ENCODE measurements at places on chromosomes 12 and 14.

- peaks cover 3% of the 10 kb centered on the region for H3K36me3 ChIP-seq
- no peak for DNase-seq
- no peaks in the 10 kb centered on the region for H3K4me1 ChIP-seq
Measured at GRCh38 chr14:72932893-72933292, 6.6 kb downstream of the DCAF4 start.

DNA sequence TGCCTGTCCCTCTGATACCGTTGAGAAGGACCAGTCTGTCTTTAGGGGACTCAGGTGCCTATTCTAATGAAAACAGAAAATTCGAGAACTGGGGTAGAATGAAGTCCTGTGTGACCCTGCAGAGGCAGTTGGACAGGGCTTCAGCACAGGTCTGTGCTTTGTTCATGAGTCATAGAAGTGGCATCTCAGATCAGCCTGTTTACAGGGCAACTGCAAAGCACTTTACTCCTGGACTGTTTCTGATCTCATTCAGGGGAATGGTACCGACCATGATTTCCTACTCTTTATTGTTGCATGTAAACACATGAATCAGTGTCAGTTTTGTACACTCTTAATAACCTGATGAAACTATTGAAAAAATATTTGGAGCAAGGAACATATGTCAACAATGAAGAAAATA is 1517.0 kb downstream of the AACS start:
- no peak for DNase-seq
- peaks cover 2% of the 10 kb centered on the region for H3K27me3 ChIP-seq
- no peak overlapping the region for H3K4me3 ChIP-seq
- H3K27ac ChIP-seq, result peak overlapping the region; percentile 8
- H3K4me1 ChIP-seq, result peaks cover 2% of the 10 kb centered on the region

GRCh38 chr14:102209224-102209966 is 69.7 kb downstream of the WDR20 start:
- DNase-seq, result no peak
- H3K36me3 ChIP-seq, result peaks cover 5% of the 10 kb centered on the region
- no peak overlapping the region for H3K4me3 ChIP-seq
- H3K27me3 ChIP-seq, result no peaks in the 10 kb centered on the region

DNA sequence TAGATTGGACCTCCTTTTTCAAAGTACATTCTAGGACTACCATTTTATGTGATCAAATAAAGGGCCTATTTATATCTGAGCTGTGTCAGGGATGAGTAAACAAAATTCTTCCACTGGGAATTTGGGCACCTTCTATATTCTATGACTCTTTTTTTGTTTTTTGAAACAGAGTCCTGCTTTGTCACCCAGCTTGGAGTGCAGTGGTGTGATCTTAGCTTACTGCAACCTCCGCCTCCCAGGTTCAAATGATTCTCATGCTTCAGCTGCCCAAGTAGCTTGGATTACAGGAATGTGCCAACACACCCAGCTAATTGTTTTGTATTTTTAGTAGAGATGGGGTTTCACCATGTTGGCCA is 64.8 kb downstream of the DRAM1 start:
- peaks cover 38% of the 10 kb centered on the region for H3K27me3 ChIP-seq
- peaks cover 14% of the 10 kb centered on the region for H3K4me1 ChIP-seq
- no peak for DNase-seq
- H3K36me3 ChIP-seq, result no peaks in the 10 kb centered on the region
- H3K4me3 ChIP-seq, result no peak overlapping the region
- no peak overlapping the region for H3K27ac ChIP-seq

DNA sequence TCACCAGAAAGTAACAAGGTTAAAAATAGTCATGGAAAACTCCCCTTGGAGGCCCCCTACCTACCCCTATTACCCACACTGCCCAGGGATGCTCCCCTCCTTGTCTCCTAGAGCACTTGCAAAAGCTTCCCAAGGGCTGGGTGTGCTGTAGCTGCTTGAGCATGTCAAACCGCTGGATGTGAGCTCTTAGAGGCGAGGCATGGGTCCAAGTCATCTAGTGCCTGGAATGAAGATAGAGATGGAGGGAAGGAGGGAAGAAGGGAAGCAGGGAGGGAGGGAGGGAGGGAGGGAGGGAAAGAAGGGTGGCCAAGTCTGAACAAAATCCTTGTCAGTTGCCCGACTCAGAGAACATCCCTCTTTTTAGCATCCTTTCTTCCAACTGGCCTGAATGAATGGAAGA is 43.1 kb downstream of the LTBP2 start:
- no peak overlapping the region for H3K27ac ChIP-seq
- peaks cover 3% of the 10 kb centered on the region for H3K27me3 ChIP-seq
- no peak overlapping the region for H3K4me3 ChIP-seq
- no peaks in the 10 kb centered on the region for H3K36me3 ChIP-seq

DNA sequence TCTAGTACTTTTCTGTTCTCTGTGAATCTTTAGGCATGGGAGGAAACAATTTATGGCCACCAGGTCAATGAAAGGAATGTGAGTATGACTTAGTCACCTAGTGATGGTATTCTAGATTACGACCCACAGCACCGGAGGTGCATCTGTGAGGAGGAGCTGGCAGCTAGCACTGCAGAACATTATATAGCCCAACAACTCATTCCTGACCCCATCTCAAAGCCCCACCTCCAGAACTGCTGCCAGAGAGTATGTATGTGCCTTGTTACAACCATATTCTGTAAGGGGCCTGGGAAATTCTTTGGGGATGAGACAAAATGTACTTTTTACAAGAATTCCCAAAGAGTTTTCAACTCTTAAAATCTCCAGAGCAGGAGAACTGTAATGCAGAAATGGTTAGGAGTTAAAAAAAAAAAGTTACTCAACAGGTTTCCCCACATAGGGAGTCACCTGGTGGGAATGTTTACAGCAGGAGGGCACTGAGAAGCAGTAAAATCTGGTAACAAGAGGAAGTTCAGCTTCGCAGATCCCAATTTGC is 34.9 kb upstream of the CERS5 start:
- H3K4me1 ChIP-seq, result peaks cover 15% of the 10 kb centered on the region
- H3K27ac ChIP-seq, result peak overlapping the region; percentile 96
- H3K36me3 ChIP-seq, result peaks cover 16% of the 10 kb centered on the region

- H3K36me3 ChIP-seq, result no peaks in the 10 kb centered on the region
- H3K27ac ChIP-seq, result no peak overlapping the region
- peaks cover 3% of the 10 kb centered on the region for H3K4me1 ChIP-seq
- no peaks in the 10 kb centered on the region for H3K27me3 ChIP-seq
- no peak for DNase-seq
Measured at GRCh38 chr12:89729946-89730459, 21.4 kb upstream of the ATP2B1 start.

DNA sequence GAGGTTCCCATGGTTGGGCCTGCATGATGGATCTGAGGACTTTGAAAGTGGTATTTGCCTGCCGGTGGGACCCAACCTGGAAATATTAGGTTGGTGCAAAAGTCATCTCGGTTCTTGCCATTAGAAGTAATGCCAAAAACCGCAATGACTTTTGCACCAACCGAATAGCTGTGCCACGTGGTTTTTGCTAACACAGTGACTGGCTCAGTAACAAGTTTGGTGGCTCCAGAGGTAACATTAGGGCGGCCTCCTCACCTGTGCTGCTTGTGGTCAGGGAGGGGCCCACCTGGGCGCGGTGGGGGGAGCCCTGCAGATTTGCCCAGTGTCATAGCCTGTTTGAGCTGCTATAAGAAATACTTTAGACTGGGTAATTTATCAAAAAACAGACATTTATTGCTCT is 1.8 kb downstream of the BDKRB2 start:
- DNase-seq, result no peak
- H3K27ac ChIP-seq, result no peak overlapping the region
- no peaks in the 10 kb centered on the region for H3K36me3 ChIP-seq

DNA sequence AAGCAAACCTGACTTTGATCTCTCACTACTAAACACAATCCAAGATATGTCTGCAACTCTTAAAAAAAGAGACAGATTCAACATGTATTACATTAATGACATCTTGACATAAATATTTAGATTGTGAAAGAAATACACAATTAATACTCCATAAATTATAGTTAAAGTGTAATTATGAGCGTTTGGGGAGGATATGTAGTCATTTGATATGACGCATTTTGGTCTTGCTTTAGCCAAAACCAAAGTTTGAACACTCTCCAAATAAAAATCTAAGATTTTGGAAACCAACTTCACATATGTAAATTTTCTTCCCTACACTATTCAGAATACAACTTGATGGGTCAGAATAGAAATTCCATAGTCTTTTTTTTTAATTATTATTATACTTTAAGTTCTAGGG is 1257.6 kb downstream of the SLC16A7 start:
- H3K36me3 ChIP-seq, result no peaks in the 10 kb centered on the region
- no peaks in the 10 kb centered on the region for H3K27me3 ChIP-seq
- no peak for DNase-seq

DNA sequence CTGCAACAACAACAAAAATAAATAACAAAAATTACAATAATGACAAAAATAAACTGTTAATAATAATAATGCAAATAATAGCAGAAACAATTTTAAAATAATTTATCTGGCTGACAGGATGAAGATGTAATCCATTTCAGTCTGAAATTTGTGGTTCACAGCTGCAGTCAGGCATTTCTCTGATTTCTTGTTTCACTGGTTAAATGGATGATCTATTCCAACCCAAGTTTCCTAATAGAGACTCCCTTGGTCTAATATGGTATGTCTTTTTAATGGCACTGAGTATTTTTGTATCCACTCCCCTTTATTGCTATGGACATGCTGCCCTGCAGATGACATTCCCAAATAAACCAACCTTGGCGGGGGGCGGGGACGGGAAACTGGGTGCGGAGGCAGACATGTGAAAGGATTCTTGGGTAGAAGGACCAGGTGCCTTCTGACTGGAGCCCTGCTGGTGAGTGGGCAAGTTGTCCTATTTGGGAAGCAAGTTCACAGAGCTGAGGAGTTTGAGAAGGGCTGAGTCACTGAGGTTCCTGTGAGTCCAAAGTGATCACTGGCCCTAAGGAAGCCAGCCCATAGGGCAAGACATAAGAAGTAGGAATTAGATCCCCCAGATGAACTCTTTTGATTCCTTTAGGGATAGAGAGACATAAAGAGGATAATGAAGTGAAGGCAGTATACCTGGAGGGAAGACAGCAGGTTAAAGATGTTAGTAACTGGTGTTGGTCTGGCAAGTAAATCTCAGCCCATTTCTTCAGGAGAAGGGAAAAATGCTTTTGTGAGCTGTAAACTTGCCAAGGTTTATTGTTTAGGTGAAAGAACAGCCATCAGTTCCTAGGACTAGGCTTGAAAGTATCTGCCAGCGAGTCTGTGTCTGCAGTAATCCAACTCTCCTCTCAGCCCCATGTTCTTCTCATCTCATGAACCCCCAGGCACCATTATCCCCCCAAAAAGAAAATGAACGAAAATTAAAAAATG is 14.5 kb downstream of the FOXG1 start:
- H3K27me3 ChIP-seq, result peaks cover 99% of the 10 kb centered on the region
- no peaks in the 10 kb centered on the region for H3K36me3 ChIP-seq
- no peak overlapping the region for H3K4me3 ChIP-seq
- no peak for DNase-seq

DNA sequence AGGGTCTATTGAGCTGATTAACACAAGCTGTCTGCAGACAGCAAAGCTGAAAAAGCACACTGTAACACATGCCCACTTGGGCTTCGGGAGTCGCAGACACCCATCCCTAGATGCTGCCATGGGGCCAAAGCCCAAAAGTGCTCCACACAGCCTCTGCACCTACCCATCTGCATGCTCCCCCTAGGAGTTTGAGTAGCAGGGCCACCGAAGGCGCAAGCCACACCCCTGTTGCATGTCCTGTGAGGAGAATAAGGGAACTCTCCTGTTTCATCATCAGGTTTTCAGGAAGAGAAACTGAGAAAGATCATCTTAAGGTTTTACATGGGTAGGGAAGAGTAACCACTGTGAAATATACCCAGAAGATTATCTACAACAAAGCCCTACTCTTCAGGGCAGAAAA is 5.6 kb upstream of the ST8SIA1 start:
- H3K27ac ChIP-seq, result no peak overlapping the region
- no peak for DNase-seq
- H3K4me3 ChIP-seq, result no peak overlapping the region

GRCh38 chr14:90302529-90303303 is 29.0 kb downstream of the NRDE2 start:
- DNase-seq, result no peak
- H3K4me1 ChIP-seq, result peaks cover 37% of the 10 kb centered on the region
- H3K4me3 ChIP-seq, result no peak overlapping the region
- H3K36me3 ChIP-seq, result peaks cover 18% of the 10 kb centered on the region

DNA sequence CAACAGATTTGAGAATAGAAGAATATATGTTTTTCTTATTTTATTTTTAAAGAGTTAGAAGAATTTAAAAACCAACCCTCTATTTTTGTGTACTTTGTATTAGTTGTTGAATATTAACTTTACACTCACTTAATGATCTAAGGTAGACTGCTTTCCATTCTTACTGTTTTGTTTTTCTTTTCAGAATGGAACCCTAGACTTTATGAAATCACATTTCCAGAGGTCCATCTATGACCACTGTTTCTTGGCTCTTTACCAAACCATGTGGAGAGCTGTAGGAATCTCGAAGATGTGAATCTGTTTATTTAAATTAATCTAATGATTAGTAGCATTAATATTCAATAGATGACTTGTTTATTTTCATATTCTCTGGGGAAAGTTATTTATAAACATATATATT is 7.2 kb upstream of the PIK3C2G start:
- peaks cover 22% of the 10 kb centered on the region for H3K4me1 ChIP-seq
- no peaks in the 10 kb centered on the region for H3K27me3 ChIP-seq
- no peak overlapping the region for H3K4me3 ChIP-seq
- no peak for DNase-seq
- peaks cover 20% of the 10 kb centered on the region for H3K36me3 ChIP-seq

DNA sequence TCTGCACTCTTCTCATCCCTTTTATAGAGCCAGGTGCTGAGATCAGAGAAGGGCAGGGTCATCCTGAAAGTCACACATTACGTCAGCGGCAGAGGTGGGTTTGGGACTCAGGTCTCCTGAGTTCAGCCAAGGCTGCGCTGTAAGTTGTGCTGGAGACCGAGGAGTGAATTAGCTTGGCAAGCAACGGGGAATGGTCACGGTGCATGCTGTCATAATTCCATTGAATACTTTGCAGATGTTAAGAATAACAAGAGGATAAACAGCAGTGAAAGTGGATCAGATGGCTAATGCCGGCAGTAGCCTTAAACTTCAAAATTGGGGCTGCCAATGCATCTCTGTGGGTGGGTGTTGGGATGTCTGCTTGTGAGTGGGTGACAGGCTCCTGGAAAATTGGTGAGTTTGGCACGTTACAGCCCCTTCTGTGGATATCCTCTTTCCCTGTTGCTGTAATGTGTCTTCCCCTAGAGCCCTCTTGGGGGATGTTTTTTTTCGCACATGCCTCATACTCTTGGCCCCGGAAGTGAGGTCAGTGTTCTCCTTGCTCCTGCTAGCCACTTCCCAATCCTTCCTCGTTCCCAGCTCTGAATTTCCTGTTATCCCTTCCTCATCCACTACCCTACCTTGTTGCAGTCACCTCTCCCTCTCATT is 287.1 kb upstream of the SRRM4 start:
- H3K4me3 ChIP-seq, result no peak overlapping the region
- peaks cover 22% of the 10 kb centered on the region for H3K27me3 ChIP-seq
- H3K27ac ChIP-seq, result no peak overlapping the region
- DNase-seq, result no peak

DNA sequence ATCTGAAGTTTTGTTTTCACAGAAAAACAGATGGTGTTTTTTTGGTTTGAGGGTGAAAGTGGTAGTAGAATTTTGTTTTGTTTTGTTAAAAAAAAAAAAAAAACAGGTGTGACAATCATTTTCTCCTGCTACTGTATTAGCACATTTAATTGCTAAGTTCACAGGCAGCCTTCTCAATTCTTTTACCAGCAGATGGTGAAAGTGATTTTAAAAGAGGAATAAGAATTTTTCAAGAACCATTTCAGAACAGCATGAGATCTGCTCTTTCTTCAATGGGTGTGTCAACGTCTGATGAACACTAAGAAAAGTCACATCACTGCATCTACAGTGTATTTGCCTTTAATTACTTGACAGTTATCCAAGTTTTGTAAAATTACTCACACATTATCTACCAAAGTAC is 303.7 kb upstream of the USP15 start:
- no peaks in the 10 kb centered on the region for H3K27me3 ChIP-seq
- DNase-seq, result no peak
- H3K4me3 ChIP-seq, result no peak overlapping the region
- H3K4me1 ChIP-seq, result no peaks in the 10 kb centered on the region

Data from progenitor cell of endocrine pancreas (in vitro differentiated cells).